Esophagus squamous epithelium (tissue), 5 donors: ENCODE measurements at places on chromosomes 3 and 15.

DNA sequence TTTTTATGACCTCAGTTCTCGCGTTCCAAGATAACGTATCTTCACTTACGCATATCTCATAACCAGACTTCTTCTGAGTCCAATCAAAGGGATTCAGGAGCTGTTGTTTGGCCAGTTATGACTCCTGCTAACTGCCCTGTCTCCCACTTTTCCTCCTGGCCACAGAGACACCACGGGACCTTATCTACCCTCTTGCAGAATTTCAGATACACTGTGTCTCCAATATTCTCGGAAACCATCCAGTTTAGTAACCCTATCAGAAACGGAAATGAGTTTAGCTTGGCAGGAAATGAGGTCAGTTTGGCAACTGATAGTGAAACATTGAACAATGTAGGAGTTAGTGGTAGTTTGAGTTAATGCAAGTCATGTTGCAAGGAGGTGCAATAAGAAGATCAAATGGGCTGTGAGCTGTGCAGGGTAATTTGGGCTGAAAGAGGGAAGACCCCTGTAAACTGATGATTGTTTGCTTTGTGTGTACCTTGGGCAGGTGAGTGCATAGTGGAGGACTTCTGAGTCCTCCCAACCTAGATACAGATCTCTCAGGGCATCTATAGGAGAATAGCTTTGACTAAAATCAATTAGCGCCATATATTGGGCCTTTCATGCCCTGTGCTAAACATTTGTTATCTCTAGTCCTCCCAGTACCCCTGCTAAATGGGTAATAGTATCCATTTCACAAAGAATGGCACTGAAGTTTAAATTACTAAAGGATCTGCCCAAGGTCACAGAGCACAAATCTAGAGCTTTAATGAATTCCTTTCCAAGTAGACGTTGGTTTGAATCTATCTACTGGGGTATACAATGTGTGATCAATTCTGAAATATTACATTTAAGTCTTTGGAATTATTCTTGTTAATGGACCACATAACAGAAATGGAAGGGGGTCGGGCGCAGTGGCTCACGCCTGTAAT, 41.3 kb upstream of the PIK3CB start:
- DNase-seq, result no peak

DNA sequence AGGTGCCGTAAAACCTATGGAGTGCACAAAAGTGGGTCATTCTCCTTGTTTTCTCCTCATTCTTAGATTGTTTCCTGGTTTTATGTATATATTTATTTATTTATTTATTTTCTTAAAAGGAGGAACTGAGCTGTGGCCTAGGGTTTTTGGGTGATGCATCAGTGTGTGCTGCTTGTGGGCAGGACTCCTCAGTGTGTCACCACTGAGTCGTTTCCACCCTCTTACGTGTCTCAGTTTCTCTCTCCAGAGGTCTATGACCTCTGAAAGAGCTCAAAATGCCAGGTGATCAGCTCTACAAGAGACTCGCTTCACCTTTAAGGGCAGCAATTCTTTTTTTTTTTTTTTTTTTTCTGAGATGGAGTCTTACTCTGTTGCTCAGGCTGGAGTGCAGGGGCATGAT, 72.9 kb downstream of the CD200 start:
- no peak for DNase-seq

- no peak for DNase-seq
Observed at GRCh38 chr3:11198070-11198469, 43.8 kb downstream of the HRH1 start.

DNA sequence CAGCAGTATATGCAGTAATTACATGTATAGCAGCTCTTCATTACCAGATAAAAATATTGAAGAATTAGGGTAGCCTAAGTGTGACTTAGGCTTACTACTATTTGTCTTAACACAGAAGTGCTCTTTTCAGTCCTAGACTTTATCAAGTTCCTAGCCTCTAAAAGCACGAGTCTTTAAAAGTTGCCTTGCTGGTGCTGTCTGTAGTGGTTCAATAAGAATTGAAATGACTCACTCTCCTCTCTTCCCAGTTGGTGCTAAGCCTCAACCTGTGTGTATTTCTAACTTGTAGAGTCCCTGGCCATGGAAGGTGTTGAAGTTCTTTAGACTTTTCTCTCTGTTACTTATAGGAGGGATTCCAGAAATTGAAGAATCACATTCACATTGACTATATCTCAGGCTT, 395.4 kb upstream of the THRB start:
- DNase-seq, result no peak

GRCh38 chr3:120460862-120461261, 10.1 kb upstream of the FSTL1 start:
- no peak for DNase-seq

- no peak for DNase-seq
Observed at GRCh38 chr3:39186692-39187151, 5.7 kb downstream of the XIRP1 start.

- DNase-seq, result no peak
Observed at GRCh38 chr15:58285921-58286278, 145.9 kb upstream of the LIPC start.

DNA sequence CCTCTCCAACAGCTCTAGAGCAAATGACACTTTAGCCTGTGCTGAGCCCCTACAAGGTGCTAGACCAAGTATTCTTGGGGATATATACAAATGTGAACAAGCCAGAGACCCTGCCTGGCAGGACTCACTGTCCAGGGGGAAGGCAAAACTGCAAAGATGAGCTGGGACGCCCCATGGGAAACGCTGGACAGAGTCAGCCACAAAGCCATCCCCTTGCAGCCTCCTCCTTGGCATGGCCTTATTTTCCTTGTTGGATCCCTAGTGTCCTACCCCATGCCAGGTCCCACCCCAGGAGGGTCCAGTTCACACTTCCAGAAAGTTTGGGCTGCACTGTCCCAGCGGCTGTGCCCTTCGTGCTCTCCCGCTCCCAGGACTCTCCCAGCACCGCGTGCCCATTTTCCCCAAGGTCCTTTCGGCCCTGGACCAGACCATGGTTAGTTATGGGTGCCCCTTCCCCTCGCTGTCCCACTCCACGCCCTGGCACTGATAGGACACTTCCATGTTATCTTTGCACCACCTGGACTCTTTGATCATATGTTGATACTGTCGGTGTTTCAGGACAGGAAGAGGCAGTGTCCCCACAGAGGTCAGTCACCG, 5.8 kb upstream of the NRROS start:
- DNase-seq, result no peak

- no peak for DNase-seq
Observed at GRCh38 chr3:99839613-99840012, 22.0 kb downstream of the CMSS1 start.

- DNase-seq, result no peak
Observed at GRCh38 chr3:141738891-141739363, 829 bp downstream of the RNF7 start.

DNA sequence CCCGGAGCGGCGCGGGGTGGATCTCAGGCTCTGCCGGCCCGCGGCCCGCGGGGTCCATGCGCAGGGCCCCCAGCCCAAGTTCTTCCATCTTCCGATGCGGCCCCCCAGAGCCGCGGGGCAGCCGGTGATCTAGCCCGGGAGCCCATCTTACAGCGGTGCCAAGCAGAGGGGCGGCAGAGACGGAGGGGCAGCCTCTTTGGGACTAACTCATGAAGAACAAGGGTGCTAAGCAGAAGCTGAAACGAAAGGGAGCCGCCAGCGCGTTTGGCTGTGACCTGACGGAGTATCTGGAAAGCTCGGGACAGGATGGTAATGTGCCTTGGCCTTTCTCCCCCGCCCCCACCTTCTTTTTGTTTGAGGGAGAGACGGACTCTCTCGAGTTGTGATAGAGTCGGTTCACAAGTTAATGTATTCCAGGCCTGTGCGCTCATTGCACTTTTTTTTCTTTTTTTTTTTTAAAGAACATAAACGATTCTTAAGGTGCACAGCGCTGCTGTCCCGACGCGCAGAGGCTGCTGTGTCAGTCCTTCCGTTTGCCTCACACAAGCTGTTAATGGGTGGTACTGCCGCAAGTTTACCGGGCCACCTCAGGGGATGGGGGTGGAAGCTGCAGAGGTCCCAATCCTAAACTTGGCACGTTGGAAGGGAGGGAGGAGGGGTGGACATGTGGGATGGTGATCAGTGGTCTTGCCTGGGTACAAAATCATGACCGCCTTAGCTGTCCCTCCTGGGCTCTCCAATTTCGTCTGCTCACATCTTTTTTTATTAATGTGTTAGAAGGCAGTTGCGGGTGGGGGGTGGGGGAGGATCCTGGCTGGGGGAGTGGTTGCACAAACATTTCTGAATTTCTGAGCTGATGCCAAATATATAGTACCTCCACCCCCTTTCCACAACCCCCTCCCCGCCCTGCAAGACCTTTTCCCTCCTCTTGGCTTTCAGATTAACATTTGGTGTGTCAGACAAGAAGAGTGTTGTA, 801 bp downstream of the ARHGAP31 start:
- DNase-seq, result no peak

DNA sequence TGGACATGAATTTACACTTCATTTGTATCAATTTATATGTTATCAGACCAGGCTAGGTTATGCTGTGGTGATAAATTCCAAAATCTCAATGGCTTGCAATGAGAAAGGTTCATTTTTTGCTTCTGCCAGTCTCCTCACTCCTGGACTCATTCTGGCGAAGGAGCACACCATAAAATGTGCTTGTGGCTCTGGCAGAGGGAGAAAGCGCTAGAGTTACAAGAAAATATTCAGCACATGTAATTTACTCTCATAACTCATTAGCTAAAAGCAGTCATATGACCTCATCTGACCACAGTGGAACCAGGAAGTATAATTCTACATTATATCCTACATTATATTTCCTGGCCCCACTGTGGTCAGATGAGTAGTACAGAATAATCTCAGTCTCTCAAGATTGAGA, 193.8 kb downstream of the BCHE start:
- DNase-seq, result no peak

DNA sequence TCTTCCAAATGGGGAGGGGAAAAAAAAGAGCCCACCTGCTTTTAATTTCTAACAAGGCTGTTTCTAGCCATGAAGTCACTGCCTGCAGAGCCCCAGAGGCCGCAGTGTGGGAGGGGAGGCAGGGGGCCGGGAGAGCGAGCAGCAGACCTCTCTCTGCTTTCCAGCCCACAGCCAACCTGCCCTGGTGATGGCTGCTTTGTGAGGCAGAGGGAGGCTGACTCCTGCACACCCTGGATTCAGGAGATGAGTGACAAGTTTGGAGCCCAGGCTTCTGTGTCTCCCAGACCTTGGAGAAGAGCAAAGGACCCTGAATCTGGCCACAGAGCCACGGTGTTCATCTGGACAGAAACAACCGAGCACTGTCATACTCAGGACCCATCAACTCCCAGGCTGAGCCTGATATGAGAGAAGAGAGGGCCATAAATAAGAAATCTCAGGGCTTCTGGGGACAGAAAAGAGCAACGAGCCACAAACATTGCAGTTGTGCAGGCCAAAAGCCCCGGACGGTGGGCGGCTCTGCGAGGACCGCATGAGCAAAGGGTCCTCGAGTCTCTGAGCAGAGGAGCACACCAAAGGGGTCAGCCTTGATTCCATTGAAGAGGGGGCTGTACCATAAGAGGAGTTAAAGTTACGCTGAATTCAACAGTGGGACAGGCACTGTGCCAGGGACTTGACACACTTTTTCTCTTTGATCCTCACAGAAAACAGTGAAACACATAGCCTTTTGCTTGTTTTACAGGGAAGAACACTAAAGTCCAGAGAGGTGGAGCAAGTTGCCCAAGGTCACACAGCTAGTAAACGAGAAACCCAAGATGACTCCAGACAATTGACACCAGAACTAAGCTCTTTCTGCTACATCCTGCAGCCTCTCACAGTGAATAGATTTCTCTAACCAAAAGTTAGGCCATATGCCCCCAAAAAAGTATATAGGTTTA, 97.2 kb downstream of the SEMA5B start:
- DNase-seq, result no peak

- no peak for DNase-seq
Observed at GRCh38 chr15:50665938-50666337, 20.7 kb downstream of the TRPM7 start.

GRCh38 chr15:83446904-83447709, at the start of gene SH3GL3:
TSS of gene SH3GL3 (plus strand) at chr15:83447341. CDS start at chr15:83447534, 193 bp downstream.
- DNase-seq, result peak; percentile 19

- no peak for DNase-seq
Observed at GRCh38 chr3:192577271-192577670, 150.1 kb downstream of the FGF12 start.

- no peak for DNase-seq
Observed at GRCh38 chr3:49553324-49553691, 969 bp upstream of the BSN start.

GRCh38 chr3:190601622-190602021, 87.7 kb downstream of the IL1RAP start:
- no peak for DNase-seq

- no peak for DNase-seq
Observed at GRCh38 chr3:61729038-61729634, 167.8 kb downstream of the PTPRG start.

DNA sequence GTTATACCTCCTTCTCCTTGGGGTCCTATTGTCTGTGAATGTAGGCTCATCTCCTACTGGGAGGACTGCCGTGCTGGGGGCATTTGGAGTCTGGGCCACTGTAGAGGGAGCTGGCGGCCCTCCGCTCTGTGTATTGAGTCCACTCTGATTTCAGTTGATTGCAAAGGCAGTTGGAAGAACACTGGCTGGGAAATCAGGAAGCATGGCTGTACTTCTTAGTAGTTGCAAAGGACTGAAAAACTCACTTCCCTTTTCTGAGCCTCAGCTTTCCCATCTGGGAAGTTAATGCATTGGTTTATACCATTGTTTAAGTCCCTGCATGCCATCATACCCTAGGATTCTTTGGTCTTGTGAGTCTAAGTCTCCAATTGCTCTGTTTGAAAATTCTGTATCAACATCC, 46.7 kb downstream of the TMED3 start:
- no peak for DNase-seq

DNA sequence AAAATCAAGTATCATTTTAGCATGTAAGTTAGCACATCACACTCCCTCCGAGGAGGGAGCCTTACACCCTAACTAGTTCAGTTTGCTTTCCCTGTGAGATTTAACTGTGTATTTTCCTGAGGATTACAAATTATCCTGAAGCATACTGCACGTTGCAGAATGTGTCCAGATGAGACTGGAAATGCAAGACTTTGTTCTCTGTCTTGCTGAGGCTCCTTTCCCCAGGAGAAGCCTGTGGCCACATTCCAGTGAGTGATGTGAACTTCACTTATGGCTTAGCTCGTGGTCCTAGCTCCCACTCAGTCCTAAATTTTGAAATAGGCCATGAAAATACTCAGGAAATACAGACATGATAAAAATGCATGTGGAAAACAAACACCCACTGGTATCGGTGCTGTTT, 23.7 kb downstream of the PDZRN3 start:
- no peak for DNase-seq

GRCh38 chr3:64293121-64293520, 67.9 kb upstream of the PRICKLE2 start:
- DNase-seq, result no peak

DNA sequence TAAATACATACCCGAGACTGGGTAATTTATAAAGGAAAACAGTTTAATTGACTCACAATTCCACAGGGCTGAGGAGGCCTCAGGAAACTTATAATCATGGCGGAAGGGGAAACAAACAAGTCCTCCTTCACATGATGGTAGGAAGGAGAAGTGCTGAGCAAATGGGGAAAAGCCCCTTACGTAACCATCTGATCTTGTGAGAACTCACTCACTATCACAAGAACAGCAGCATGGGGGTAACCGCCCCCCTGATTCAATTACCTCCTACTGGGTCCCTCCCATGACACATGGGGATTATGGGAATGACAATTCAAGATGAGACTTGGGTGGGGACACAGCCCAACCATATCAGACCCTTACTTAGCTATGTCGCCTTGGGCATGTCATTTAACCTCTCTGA, 27.7 kb downstream of the SCG3 start:
- DNase-seq, result no peak

- no peak for DNase-seq
Observed at GRCh38 chr15:54347082-54347827, 369.0 kb downstream of the UNC13C start.

GRCh38 chr3:190701096-190701532, 161.4 kb downstream of the GMNC start:
- no peak for DNase-seq

- no peak for DNase-seq
Observed at GRCh38 chr3:187456250-187456649, 88.1 kb downstream of the RTP4 start.
